Endothelial cell of coronary artery (primary cell): ENCODE measurements at places on chromosomes 11 and 22. TPM values are rescaled to one million over a fixed set of nuclear protein-coding genes. Genes with fewer than 3 reads are reported as not detected.

The CNTN5 gene
- total RNA-seq, result not detected in 2 replicates

The C11orf16 gene
- total RNA-seq, result not detected in 2 replicates

The RBMXL2 gene
- total RNA-seq, result 0.18 TPM in 1 of 2 replicates, not detected in the other

The TRIM51 gene
- not detected in 2 replicates for total RNA-seq

The ARHGAP8 gene
- not detected in 2 replicates for total RNA-seq

The APLNR gene
- total RNA-seq, result under 0.01 TPM in 2 replicates

The PATE2 gene
- 0.09 TPM in 2 replicates for total RNA-seq

The GNG3 gene
- not detected in 2 replicates for total RNA-seq

The RTN4RL2 gene
- total RNA-seq, result under 0.01 TPM in 1 of 2 replicates, not detected in the other

The RAB3IL1 gene
- total RNA-seq, result 0.38 and 0.45 TPM in 2 replicates

The LRRC75B gene
- total RNA-seq, result 2.3 and 3.5 TPM in 2 replicates

The NFRKB gene
- 14.5 and 17.6 TPM in 2 replicates for total RNA-seq

The MUC5B gene
- total RNA-seq, result not detected in 2 replicates
